Nucleus accumbens (tissue), 56 donors: ENCODE measurements at places on chromosomes 12 and 14.

DNA sequence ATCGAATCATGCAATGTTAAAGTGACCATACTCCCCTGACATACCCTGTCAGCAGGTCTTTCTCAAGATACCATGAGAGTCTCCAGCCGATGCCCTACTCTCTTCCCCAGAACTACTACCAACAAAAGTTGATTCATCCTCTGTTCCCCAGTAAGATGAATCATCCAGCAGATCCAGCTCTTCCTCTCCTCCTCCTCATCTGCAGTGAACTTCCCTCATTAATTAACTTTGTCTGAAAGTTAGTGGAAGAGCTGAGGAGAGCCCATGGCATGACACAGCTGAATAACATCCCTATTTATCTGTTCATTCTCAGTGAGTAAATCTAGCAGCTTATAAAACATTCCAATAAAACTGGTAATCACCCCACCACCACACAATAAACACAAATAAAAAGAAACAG, 213.4 kb downstream of the EGLN3 start:
- no peak for DNase-seq

GRCh38 chr12:49903351-49903699, 375 bp downstream of the FAIM2 start:
- no peak for DNase-seq

- no peak for DNase-seq
Measured at GRCh38 chr12:94359761-94360160, 99.9 kb downstream of the CEP83 start.

DNA sequence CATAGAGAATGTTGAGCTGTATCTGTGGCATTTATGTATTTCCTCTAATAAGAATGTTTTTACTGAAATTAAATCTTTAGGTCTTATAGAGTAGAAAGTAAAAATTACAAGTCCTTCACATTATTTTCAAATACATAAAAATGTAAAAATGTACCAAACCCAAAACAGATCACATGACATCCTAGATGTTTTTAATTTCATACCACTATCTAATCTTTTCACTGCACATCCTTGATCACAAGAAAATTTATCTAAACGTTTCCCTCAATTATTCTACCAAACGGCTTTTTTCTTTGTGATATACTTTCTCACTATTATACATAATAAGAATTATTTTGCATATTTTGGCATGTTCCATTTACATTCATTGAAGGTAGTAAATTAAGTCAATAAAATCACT, 18.3 kb downstream of the SGPP1 start:
- DNase-seq, result no peak

DNA sequence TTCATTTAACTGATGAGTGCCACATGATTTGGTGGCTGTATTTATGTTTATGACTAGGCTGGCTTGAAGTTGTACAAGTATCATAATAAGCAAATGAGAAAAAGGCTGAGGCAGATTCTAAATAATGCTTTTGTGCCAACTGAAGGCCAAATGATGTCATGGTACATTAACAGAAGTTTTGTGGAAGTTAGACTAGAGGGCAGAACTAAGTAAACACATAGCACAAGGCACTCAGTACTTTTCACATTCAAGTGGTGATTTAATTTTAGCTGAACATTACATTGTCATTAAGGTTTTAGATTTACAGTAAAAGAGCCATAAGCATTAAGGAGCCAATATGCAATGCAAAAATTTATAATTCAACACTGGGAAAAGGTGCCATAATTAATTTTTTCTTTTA, 21.1 kb downstream of the PPP1CC start:
- no peak for DNase-seq

- no peak for DNase-seq
Measured at GRCh38 chr12:104667139-104667538, 210.4 kb downstream of the CHST11 start.

DNA sequence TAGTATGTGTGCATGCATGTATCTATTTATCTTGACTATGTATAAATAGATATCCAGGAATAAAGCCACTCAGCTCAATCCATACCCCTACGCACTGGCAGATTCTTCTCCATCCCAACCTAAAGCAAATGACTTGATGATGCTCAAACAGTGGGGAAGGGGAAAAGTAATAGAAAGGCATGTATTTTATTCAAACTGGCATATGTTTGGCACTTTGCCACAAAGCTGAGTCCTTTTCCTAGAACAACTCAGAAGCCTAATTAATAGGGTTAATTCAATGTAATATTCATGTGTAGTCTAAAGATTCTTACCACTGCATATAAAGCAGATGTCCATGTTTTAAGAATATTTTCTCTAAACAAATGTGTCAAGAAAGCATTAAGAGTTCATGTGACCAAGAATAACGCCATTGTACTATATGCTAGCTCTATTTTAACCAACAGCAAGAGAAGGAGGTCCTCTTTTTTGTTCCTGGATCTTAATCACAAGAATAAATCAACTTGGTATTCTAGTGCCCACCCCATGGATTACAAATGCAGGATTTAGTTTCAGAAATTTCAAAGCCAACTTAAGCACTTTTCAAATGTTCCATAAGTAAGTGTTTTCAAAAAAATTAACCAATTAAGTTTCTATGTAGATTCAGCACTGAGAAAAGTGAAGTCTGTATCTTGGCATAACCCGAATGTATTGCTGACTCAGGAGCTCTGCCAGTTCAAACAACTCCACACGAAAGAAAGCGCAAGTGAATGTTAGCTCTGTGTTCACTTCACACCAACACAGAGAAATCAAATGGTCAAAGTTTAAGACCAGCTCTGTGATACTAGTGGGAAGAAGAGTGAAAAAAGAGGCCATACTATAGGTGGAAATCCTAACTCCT, 233.6 kb downstream of the MED13L start:
- DNase-seq, result no peak

- no peak for DNase-seq
Measured at GRCh38 chr12:96770219-96771102, 136.6 kb upstream of the NEDD1 start.

- DNase-seq, result peak; percentile 53
Measured at GRCh38 chr14:103688906-103689902, 26.0 kb downstream of the XRCC3 start.

- peak; percentile 5 for DNase-seq
Measured at GRCh38 chr12:24901576-24902461, 47.1 kb downstream of the BCAT1 start.

- DNase-seq, result no peak
Measured at GRCh38 chr12:31353750-31354708, 28.1 kb upstream of the SINHCAF start.

DNA sequence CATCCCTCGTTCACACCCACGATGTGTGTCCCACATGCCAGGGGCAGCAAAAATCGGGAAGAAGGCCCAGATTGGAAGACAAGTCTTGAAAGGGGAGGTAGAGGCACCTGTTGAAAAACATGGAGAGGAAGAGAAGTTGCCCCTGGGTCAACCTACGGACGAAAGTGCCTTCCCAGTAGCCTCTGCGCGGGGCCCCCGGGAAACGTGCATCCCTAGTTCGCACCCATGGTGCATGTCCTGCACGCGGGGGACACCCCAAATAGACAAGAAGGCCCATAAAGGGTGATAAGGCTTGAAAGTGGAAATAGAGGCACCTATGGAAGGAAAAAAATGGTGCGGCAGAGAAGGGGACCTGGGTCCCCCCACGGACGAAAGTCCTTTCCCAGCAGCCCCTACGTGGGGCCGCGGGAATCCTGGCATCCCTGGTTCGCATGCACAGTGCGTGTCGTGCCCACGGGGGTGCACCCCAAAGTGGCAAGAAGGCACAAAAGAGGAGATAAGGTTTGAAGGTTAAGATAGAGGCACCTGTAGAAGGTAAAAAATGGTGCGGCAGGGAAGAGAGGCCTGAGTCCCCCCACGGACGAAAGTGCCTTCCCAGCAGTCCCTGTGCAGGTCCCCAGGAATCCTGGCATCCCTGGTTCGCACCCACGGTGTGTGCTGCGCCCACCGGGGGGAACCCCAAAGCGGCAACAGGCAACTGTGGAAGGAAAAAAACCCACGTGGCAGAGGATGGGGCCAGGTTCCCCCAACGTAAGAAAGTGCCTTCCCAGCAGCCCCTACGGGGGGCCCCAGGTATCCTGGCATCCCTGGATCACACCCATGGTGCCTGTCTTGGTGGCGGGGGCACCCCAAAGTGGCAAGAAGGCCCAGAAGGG, 278.3 kb downstream of the ALG10 start:
- no peak for DNase-seq

- no peak for DNase-seq
Measured at GRCh38 chr12:92408072-92408900, 262.6 kb upstream of the BTG1 start.

GRCh38 chr14:53529519-53529918, 376.4 kb upstream of the DDHD1 start:
- DNase-seq, result no peak

DNA sequence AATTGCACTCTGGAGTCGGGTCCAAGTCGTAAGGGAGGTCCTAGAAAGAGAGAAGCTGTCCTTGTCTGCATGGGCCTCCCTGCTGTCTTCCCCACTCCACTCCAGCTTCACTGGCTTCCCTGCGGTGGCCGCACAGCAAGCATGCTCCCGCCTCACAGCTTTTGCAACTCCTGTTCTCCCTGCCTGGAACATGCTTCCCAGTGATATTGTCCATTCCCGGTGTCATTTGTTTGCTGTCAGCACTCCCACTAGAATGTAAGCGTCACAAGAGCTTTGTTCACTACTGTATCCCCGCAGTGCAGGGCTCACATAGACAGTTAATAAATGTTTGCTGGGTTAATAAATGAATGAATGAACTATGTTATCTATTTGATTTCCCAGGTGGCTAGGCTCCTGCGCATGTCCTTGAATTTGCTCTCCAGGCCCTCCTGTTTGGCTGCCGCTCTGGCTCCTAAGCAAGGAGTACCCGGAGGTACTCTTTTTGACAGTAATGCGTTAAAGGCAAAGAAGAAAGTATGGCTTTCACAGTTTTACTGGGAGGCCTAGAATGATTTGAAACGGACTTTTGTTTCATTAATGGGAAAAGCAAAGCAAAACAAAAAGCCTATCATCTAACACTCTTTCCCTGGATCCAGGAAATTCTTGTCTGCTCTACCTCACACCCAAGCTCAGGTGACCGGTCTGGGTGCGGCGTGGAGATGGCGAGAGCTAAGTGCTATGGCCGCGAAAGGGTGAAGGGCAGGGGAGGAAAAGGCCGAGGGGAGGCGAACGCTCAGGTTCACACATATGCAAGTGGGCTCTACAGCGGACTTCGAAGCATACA, 6.2 kb upstream of the SLC7A7 start:
- DNase-seq, result no peak

DNA sequence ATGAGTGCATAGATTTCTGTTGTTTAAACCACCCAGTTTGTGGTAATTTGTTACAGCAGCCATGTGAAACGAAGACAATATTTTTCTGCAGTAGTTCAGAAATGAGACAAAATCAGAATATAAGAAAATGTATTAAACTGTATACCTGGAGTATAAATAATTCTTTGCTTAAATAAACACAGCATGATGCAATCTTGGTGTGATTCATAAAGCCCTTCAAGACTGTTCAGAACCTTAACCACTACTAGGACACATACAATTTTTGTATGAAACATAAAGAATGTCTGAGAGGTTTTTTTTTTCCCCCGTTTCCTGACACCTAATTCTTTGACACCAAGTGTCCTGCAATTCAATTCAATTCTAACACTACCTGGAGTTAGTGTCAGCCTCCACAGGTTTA, 10.5 kb downstream of the C12orf75 start:
- DNase-seq, result no peak

GRCh38 chr12:124804011-124804621, 59.5 kb downstream of the SCARB1 start:
- no peak for DNase-seq

DNA sequence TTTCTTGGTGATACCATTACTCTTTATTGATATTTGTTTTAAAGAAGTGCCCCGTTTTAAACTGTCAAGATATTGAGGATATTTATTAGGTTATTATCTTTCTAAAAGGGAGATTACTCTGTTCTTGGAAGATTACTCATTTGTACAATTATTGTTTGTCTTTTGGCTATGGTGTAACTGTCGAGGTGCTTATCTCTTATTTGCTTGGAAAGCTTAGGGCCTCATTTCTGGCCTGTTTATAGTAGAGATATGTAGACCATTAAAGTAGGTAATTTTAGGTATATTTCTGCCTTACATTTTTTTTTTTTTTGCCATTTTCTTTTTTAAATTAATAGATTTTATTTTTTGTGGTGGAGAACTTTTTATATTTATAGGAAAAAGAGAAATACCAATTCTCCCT, 74.2 kb downstream of the KTN1 start:
- no peak for DNase-seq

DNA sequence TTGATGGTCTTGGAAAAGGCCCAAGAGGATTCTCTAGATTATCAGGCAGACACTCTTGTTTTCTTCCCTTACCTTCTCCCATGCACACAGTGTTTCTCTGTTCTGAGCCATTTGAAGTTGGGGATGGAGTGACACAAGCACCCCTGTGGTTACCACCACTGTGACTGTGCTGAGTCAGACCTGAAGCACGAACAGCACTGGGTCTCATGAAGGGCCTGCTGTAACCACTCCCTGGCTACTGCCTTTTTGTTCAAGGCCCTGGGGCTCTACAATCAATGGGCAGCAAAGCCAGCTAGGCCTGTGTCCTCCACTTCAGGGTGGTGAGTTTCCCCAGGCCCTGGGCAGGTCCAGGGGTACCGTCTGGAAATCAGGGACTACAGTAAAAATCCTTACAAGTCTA, 65.5 kb downstream of the TSPAN8 start:
- no peak for DNase-seq

DNA sequence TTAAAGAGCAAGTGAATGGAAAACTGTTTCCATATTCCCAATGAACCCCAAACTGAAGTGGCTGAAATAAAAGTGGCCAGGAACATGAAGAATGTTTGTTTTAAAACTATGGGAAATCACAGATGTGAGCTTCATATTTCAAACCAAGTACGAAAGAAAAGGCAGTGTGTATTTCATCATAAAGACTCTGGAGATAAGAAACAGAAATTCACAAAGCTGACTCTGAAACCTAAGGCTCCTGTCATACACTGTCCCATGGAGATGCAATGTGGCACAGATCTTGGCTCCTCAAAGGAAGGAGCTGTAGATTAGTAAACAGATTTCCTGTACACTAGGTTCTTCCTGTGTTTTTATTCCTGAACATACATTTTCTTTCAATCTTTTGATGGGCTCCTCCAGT, 304.4 kb downstream of the MED13L start:
- DNase-seq, result no peak

- DNase-seq, result no peak
Measured at GRCh38 chr12:108580531-108580930, 17.4 kb downstream of the TMEM119 start.

- DNase-seq, result no peak
Measured at GRCh38 chr12:125860672-125861288, 795.5 kb downstream of the AACS start.
